Stimulated activated CD4-positive, alpha-beta T cell treated with anti-CD3 and anti-CD28 coated beads, Interleukin-4, amount 100 ng/mL, for 48 hours (primary cell): ENCODE measurements at places on chromosomes 16 and 17.

DNA sequence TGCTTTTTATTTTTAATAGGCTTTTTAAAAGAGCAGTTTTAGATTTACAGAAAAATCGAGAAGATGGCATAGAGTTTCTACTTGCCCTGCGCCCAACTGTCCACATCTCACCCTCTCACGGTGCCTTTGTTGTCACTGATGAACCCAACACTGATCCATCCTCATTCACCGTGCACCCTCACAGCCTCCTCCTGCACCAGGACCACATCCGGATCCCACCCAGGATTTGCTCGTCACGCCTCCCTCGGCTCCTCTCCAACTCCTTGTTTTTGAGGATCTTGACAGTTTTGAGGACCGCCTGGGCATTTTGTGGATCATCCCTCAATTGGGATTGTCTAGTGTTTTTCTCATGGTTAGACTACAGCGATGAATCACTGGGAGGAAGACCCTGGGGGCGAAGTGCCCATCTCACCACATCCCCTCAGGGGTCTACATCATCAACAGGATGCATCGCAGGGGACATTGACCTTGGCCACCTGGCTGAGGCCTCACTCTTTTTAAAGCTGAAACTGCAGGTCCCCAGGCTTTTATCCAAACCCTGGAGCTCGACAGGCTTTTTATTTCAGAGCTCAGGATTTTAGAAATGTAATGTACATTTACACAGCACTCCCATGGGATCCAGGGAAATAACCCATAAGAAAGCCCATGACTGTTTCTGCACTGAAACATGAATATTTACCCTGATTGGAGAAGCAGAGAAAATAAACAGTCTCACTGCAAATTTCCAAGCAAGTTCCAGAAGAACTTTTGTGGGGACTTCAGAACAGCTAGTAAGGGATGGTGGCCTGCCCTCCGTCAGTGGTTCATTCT is 71.8 kb upstream of the ZNF469 start:
- DNase-seq, result no peak

- DNase-seq, result no peak
These were observed 3.1 kb upstream of the KRTAP3-2 start for GRCh38 chr17:41002814-41003213.

GRCh38 chr17:19421926-19422325 is 10.9 kb downstream of the RNF112 start:
- no peak for DNase-seq

DNA sequence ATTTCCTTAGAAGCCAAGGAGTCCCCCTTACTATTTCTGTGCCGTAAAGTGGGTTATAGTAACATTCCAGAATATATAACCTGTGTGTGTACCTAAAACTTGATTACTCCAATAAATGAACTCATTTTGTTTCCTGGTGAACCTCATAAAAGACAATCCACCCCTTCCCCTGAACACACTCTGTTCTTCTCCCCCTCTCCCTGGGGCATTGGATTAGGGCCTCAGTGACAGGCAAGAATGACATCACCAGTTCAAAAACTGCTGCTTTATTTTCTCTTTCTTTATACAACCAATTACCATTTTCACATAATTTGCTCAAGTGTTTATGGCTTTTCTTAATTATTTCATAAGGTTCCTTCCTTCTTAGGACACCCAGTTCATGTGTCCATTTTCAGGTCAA is 17.4 kb downstream of the AARSD1 start:
- no peak for DNase-seq

GRCh38 chr16:55577887-55578286 is 11.4 kb downstream of the CAPNS2 start:
- DNase-seq, result no peak

DNA sequence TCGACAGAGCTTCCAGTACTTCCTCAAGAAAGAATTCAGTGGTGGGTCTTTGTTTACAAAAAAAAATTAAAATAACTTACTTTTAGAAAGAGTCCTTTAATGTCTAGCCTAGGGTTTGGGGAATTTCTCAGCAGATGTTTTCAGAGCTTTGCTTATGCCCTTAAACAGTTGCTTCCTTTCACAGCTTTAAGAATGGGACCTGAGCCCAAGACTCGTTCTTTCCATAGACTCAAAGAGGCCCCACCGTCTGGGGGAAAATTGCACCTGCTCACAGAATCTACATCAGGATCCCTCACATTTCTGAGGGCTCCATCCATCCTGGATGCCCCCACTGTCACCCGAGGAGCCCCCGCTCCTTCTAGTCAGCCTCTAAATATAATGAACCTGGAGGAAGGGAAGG is 60.0 kb downstream of the RGS9 start:
- no peak for DNase-seq

- no peak for DNase-seq
These were observed 44.5 kb downstream of the ANKFY1 start for GRCh38 chr17:4219241-4219640.

GRCh38 chr17:311119-311782 is 41.4 kb downstream of the RPH3AL start:
- no peak for DNase-seq

DNA sequence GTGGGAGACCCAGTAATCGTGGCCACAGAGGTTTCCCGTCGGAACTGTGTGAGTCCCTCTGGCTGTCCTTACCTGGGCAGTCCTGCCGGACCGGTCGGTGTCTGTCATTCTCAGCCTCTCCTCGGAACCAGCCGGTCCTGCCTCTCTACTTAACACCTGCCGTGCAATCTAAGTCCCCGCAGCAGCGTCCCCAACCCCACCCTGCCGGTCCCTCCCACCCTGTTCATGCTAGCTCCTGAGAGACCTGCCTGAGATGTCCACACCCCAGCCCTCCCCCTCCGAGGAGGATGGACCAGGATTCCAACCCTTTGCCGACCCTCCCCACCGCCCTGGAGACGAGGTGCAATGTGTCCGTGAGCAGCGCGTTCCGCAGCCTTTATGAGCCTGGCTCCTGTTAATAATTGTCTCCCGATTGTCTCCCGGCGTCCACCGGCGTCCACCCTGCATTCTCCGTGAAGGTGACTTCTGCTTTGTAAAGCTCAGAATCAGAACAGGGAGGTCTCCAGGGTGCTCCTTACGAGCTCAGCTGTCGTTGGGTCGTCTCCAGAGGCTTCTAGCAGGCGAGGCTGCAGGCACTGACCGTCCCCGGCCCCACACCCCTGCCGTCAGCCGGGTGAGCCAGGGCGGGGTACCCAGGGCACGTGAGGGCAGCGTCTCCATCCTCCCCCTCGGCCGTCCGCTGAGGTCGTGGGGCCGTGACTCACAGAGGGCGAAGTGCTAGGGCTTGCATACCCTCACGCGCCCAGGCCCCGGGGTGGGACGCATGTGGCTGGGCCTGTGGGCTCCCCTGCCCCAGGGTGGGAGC is 10.1 kb downstream of the METRNL start:
- no peak for DNase-seq

DNA sequence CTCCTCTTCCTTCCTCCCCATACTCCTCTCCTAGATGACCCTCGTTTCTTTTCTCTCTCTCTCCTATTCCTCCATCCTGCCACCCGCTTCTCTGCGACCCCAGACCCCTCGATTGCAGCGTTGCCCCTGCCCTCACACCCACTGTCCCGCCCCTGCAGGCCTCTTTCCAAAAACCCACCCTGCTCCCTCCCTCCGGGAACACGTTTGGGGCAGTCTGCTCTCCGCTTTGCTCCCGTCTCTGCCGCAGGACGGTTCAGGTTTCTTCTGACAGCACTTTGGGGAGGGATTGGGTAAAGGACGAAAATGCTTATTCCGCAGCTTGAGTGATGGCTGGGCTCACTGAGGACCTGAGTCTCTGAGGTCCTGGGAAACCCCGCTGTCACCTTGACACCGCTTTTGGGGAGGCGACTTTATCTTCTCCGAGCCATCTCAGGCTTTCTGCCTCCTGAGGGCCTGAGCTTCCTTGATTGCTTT is 690 bp downstream of the NDE1 start:
- DNase-seq, result no peak

DNA sequence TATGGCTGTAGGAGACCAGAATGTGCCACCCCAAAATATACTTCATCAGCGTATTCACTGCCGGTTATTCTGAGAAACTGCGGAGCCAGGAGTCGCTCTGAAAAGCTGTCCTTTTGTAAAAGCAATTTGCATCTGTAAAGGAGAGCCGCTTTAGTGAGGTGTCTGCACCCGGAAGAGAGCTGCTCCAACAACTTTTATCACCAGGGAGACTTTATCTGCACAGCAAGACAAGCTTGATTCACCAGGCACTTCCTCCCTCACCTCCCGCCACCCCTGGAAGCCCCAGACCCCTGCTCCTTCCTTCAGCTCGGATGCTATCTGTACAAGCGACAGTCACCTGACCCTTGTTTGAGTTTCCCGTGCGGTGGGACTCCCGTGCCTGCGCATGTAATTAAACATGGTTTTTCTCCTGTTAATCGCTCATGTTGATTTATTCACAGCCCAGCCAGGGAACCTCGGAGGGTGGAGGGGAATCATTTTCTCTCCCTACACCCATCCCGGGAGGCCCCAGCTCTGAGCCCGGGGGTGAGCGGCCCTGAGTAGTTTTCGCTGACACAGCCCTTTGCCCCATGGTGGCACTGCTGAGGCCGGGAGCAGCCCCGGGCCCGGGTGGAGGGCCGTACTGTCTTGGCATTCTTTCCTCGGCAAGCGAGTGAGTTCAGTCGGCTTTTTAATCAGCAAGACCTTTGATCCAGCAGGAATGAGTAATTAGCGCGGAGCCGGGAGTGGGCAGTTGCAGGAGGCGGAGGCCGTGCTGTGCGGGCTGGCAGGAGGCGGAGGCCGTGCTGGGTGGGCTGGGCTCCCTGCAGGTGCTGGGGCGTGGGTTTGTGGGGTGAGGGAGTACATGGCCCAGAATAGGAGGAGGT is 222.7 kb upstream of the CIBAR2 start:
- DNase-seq, result no peak

- DNase-seq, result peak; percentile 61
These were observed 167.5 kb downstream of the UTP18 start for GRCh38 chr17:51427856-51428255.

- DNase-seq, result peak; percentile 59
These were observed 13.8 kb downstream of the RIPOR1 start for GRCh38 chr16:67542464-67542863.

GRCh38 chr17:15498107-15498506 is 30.7 kb upstream of the CDRT4 start:
- DNase-seq, result no peak

DNA sequence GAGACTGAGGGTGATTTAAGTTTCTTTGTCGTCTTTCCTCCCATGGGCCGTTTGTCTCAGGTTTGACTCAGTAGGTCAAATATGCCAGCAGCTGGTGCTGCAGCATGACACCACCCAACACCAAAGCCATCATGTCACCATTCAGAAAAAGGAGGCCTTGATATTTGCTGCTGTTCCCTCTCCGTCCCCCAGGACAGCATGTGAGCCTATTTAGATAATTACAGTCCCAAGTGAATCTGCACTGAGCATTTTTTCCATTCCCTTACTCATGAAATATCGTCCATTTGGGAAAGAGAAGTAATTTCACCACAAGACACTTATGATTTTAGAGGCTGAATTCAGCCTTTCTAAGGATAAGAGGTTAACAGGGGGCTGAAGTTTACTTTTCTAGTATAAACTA is 62.2 kb upstream of the ADORA2B start:
- no peak for DNase-seq

- DNase-seq, result no peak
These were observed 58.3 kb downstream of the B9D1 start for GRCh38 chr17:19304209-19304608.

- DNase-seq, result no peak
These were observed 201.1 kb upstream of the CDH13 start for GRCh38 chr16:82425661-82426060.

GRCh38 chr17:42281571-42282096 is 5.4 kb upstream of the STAT5B start:
- no peak for DNase-seq

GRCh38 chr16:86911437-86911958 is 333.1 kb downstream of the FOXL1 start:
- no peak for DNase-seq

GRCh38 chr16:54584121-54584520 is 297.5 kb upstream of the IRX3 start:
- no peak for DNase-seq

DNA sequence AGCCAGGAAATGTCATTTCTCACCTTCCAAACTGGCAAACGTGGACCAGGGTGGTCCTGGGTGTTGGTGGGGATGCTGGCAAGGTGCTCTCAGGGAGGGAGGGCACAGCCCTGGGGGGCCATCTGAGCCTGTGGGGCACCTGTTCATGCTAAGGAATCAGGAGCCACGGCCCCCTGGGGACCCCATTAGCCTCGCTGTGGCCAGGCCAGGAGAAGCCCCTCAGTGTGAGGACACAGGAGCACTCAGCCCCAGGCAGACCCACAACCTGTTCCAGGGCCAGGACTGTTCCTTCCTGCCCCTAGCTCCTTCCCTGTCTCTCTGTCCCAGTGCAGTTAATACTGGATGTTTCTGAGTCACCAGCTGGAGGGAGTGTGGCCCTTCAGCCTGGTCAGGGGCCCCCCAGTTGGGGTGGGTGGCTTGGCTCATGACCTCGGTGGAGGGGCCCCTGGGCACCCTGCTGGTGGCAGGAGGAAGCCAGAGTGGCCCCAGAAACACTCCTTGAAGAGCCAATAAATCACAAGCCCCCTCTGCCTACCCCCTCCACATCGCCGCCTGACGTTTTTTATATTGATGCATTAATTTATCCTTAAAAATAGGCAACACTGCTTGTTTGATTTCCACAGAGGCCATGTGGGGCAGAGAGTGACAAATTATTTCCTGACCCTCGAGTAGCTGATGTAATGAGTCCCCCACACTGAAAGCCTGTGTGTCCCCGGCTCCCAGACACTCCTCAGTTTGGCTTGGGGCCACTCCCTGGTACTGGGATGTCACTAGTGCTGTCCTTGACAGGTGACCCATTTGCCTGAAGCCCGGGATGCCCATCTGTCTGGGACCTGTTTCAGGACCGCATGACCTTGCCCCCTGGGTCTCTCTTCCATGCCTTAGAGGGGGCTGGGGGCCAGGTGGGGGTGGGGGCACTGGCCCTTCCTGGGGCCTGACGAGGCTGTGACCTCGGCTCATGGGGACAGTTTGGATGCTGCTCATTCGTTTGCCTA is 22.3 kb downstream of the ACTG1 start:
- no peak for DNase-seq

DNA sequence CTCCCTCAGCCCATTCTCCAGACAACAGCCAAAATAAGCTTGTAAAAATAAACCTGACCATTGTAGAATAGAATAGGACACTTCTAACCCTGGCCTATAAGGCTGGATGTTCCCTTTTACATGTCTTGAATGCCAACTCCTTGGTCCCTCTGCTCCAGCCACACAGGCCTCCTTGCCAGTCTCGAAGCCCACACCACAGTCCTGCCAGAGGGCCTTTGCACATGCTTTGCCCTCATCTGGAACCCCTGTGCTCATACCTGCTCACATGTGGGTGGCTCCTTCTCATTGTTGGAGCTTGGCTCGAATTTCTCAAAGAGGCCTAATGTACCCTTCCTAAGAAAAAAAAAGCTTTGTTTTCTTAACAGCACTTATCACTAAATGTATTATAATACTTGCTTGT is 5.4 kb upstream of the SLC12A3 start:
- DNase-seq, result no peak

DNA sequence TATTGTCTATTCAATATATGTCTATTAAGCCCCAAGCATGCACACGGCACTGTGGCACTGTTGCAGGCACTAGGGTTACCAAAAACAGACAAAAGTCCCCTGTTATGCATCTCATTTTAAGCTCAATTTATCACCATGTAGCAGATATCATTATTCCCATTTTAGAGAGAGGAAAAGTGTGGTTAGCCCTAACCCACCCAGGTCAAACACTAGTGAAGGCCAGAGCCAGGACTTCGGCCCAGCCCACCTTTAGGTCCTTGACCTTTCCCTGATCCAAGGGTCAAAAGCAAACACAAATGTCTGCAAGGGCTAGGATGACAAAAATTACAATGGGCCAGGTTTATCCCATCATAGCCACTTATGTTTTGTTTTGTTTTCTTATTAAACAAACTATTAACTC is 130.3 kb upstream of the NUDT7 start:
- no peak for DNase-seq

- no peak for DNase-seq
These were observed 16.9 kb downstream of the LDAF1 start for GRCh38 chr16:21175397-21175796.
